CD14-positive monocyte (primary cell): ENCODE measurements at places on chromosomes 12 and 14. TPM values are rescaled to one million over a fixed set of nuclear protein-coding genes. Genes with fewer than 3 reads are reported as not detected.

The USP15 gene
- 122 and 449 TPM in 2 replicates for polyA plus RNA-seq

The DIO3 gene
- polyA plus RNA-seq = not detected

The RIC8B gene
- 2.7 TPM for polyA plus RNA-seq

The ACRBP gene
- 24.1 and 28.3 TPM in 2 replicates for polyA plus RNA-seq

The SIX4 gene
- not detected in 2 replicates for polyA plus RNA-seq

The TUNAR gene
- not detected in 2 replicates for polyA plus RNA-seq

The GPR132 gene
- 13.0 TPM for polyA plus RNA-seq

The SOCS2 gene
- 0.22 TPM for polyA plus RNA-seq

The PAPLN gene
- polyA plus RNA-seq = 0.58 TPM

The ADAM21 gene
- not detected in 2 replicates for polyA plus RNA-seq

The FGF6 gene
- not detected in 2 replicates for polyA plus RNA-seq

The GPRC5A gene
- polyA plus RNA-seq = not detected

The ZDHHC22 gene
- not detected in 2 replicates for polyA plus RNA-seq

The GPRC5D gene
- 0.49 TPM in 1 of 2 replicates, not detected in the other for polyA plus RNA-seq

The AACS gene
- polyA plus RNA-seq = 7.9 TPM
